Smooth muscle cell of trachea (primary cell): ENCODE measurements at places on chromosomes 6 and 20. TPM values are rescaled to one million over a fixed set of nuclear protein-coding genes. Genes with fewer than 3 reads are reported as not detected.

Gene ASIP
- total RNA-seq: not detected in 2 replicates

Gene BMP7
- not detected in 2 replicates for total RNA-seq

Gene TOX2
- total RNA-seq: 3.5 TPM in 2 replicates

Gene AIF1
- not detected in 2 replicates for total RNA-seq

Gene LY6G6F
- total RNA-seq: not detected in 2 replicates

Gene RIMS4
- total RNA-seq: under 0.01 and 0.17 TPM in 2 replicates

Gene CFB
- total RNA-seq: 24.1 and 45.0 TPM in 2 replicates

Gene C6orf15
- not detected in 2 replicates for total RNA-seq

Gene BEND6
- 7.7 and 17.7 TPM in 2 replicates for total RNA-seq

Gene NKX2-4
- total RNA-seq: not detected in 2 replicates

Gene TCP11
- 0.15 TPM in 1 of 2 replicates, not detected in the other for total RNA-seq

Gene RSPH4A
- total RNA-seq: 0.15 and 0.17 TPM in 2 replicates

Gene FLRT3
- 2.3 and 5.0 TPM in 2 replicates for total RNA-seq

Gene MOCS1
- total RNA-seq: 6.4 and 17.9 TPM in 2 replicates

Gene PBX2
- total RNA-seq: 57.5 and 61.2 TPM in 2 replicates

Gene PSORS1C1
- 0.29 and 0.99 TPM in 2 replicates for total RNA-seq

Gene BNIP5
- not detected in 2 replicates for total RNA-seq

Gene RGS17
- 13.4 and 25.5 TPM in 2 replicates for total RNA-seq

Gene CRIP3
- 0.44 TPM in 1 of 2 replicates, not detected in the other for total RNA-seq

Gene SEMG1
- not detected in 2 replicates for total RNA-seq

Gene SLC2A10
- total RNA-seq: 38.0 and 90.1 TPM in 2 replicates

Gene SLC4A11
- total RNA-seq: 0.44 and 1.8 TPM in 2 replicates

Gene ZC2HC1B
- total RNA-seq: not detected in 2 replicates

Gene SIGLEC1
- not detected in 2 replicates for total RNA-seq

Gene ZCCHC3
- 10.3 and 13.2 TPM in 2 replicates for total RNA-seq

Gene MYCT1
- 0.44 TPM in 1 of 2 replicates, not detected in the other for total RNA-seq

Gene SOX4
- 17.0 and 42.0 TPM in 2 replicates for total RNA-seq

Gene WFDC13
- total RNA-seq: not detected in 2 replicates

Gene LINC00237
- total RNA-seq: not detected in 2 replicates

Gene AKAP12
- total RNA-seq: 155 and 204 TPM in 2 replicates

Gene SNAI1
- 0.29 and 0.83 TPM in 2 replicates for total RNA-seq

Gene TPX2
- total RNA-seq: 6.9 and 83.9 TPM in 2 replicates

Gene HSP90AB1
- 491 and 610 TPM in 2 replicates for total RNA-seq

Gene RBM24
- total RNA-seq: 0.29 and 2.3 TPM in 2 replicates

Gene ASCC3
- 84.0 and 87.8 TPM in 2 replicates for total RNA-seq

Gene WFDC2
- total RNA-seq: not detected in 2 replicates

Gene SLC26A8
- under 0.01 and 0.87 TPM in 2 replicates for total RNA-seq

Gene ZSWIM1
- total RNA-seq: 3.9 and 7.3 TPM in 2 replicates

Gene SPTLC3
- total RNA-seq: 5.8 and 9.6 TPM in 2 replicates

Gene HMGCLL1
- 1.2 and 1.3 TPM in 2 replicates for total RNA-seq

Gene TBC1D22B
- total RNA-seq: 5.8 and 8.8 TPM in 2 replicates

Gene HRH3
- total RNA-seq: not detected in 2 replicates

Gene TRDN
- not detected in 2 replicates for total RNA-seq

Gene TBC1D32
- total RNA-seq: 16.2 and 20.5 TPM in 2 replicates

Gene CLPSL2
- total RNA-seq: not detected in 2 replicates

Gene CCN5
- total RNA-seq: 7.4 and 25.3 TPM in 2 replicates
